ENCODE measurements at places on chromosomes 1 and 21. TPM values are rescaled to one million over a fixed set of nuclear protein-coding genes. Genes with fewer than 3 reads are reported as not detected.
A peak's percentile ranks its signal among the peaks of the same experiment; 100 is the strongest.

- no peak within 1 kb of the TSS for H3K27ac ChIP-seq
- H3K27me3 ChIP-seq, result no peaks in the 10 kb centered on the region
- no peak for DNase-seq
- H3K4me3 ChIP-seq, result no peak within 1 kb of the TSS
These were observed at the start of gene OLFM3 for GRCh38 chr1:101996825-101997465. TSS of gene OLFM3 (minus strand) at chr1:101996926.

DNA sequence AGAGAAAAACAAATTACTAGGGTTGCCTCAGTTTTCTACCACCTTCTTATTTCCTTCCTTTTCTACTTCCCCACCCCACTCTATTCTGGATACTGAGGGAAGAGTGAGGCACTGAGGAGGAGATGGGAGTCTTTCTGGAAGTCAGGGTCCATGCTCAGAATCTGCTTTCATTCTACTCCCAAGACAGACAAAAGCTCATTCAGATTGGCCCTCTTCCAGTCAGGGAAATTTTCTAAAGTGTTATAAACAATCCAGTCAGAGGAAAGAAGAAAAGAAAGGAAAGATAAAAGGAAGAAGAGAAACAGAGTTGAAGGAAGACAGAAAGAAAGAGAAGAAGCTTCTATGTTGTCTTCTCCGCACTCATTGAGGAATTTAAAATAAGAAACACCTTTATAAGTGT, 228.6 kb downstream of the COP1 start:
- H3K4me1 ChIP-seq, result no peaks in the 10 kb centered on the region
- DNase-seq, result no peak
- no peaks in the 10 kb centered on the region for H3K27me3 ChIP-seq
- no peak overlapping the region for H3K4me3 ChIP-seq

- no peak for DNase-seq
- no peaks in the 10 kb centered on the region for H3K27me3 ChIP-seq
- no peak overlapping the region for H3K27ac ChIP-seq
- H3K4me1 ChIP-seq, result no peaks in the 10 kb centered on the region
- no peaks in the 10 kb centered on the region for H3K36me3 ChIP-seq
These were observed 29.4 kb upstream of the POU3F1 start for GRCh38 chr1:38076038-38076437.

- DNase-seq, result no peak
- H3K36me3 ChIP-seq, result no peaks in the 10 kb centered on the region
- peaks cover 4% of the 10 kb centered on the region for H3K4me1 ChIP-seq
- H3K4me3 ChIP-seq, result peak overlapping the region; percentile 54
- H3K27ac ChIP-seq, result peak overlapping the region; percentile 64
- H3K27me3 ChIP-seq, result no peaks in the 10 kb centered on the region
These were observed 2.7 kb downstream of the VCAM1 start for GRCh38 chr1:100722221-100722620.

DNA sequence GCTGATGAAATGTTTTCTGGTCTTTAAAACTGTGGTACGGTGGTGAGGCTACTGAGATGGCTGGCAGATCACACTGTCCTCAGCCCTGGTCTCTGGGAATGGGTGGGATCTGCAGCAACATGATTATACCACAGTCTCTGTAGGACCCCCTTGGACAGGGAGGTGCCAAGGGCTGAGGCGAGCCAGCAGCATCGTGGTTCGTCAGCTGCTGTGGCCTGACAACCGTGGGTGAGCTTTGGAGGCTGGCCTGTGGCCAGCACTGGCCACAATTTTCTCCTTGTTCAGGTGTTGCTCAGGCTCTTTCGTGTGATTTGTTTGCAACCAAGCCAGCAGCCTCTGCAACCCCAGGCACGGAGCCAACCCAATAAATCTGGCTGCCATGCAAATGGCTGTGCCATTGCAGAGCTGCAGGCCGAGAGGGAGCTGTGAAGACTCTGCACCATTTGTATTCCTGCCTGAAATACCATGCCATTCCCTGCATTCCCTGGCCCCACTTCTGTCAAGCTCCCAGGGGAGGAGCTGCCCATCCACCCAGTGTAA, 70.9 kb downstream of the PCP4 start:
- no peak overlapping the region for H3K4me3 ChIP-seq
- H3K27me3 ChIP-seq, result peaks cover 4% of the 10 kb centered on the region
- no peak for DNase-seq
- H3K27ac ChIP-seq, result no peak overlapping the region

The RGS1 gene
- 189 TPM for total RNA-seq

All from breast epithelium (tissue), 4 donors.